ENCODE measurements at places on chromosomes 3 and 15. TPM values are rescaled to one million over a fixed set of nuclear protein-coding genes. Genes with fewer than 3 reads are reported as not detected.

Gene CIB2
- 19.4 TPM for polyA plus RNA-seq

GRCh38 chr3:193776626-193777358 lies 183.8 kb downstream of the OPA1 start:
- peaks cover 11% of the 10 kb centered on the region for H3K4me1 ChIP-seq
- H3K27ac ChIP-seq, result no peak overlapping the region
- H3K36me3 ChIP-seq, result no peaks in the 10 kb centered on the region
- no peak overlapping the region for H3K4me3 ChIP-seq
- H3K27me3 ChIP-seq, result no peaks in the 10 kb centered on the region
- DNase-seq, result no peak

- no peak for DNase-seq
- no peak overlapping the region for H3K4me3 ChIP-seq
- H3K27me3 ChIP-seq, result no peaks in the 10 kb centered on the region
- H3K27ac ChIP-seq, result no peak overlapping the region
Observed at GRCh38 chr3:190585805-190586630, 72.1 kb downstream of the IL1RAP start.

Gene FAM81A
- not detected for polyA plus RNA-seq

DNA sequence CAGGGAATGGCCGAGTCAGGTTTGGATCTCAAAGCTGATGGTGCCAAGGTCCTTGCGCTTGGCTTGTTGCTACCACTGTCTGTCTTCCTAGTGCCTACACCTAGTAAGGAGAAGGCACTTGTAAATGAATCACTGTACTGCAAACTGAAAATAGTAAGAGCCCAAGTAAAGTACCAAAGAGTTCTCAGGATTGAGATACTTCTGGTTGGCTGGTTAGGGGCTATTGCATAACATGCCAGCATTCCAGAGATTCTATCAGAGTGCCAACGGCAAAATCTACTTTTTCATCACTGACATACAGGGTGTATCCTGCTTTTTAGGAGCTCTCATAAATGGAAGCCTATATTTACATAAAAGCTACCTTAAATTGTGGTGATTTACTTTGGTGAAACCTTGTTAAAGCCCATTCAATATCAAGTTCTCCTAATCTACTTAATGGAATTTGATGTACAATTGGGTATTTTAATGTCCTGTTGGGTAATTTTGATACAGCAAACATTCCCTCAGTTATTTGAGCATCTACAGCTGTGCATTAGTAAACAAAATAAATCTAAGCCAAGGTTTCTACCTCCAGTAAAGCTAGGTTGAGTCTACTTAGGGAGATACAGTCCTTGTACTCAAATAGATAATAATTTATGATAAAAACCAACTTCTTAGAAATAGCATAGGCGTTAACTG lies 30.7 kb upstream of the CHD2 start:
- H3K4me1 ChIP-seq, result peaks cover 8% of the 10 kb centered on the region
- H3K27me3 ChIP-seq, result no peaks in the 10 kb centered on the region
- no peak overlapping the region for H3K27ac ChIP-seq
- no peaks in the 10 kb centered on the region for H3K36me3 ChIP-seq
- no peak overlapping the region for H3K4me3 ChIP-seq

Gene SLC22A14
- not detected for polyA plus RNA-seq

GRCh38 chr3:182462152-182462551 lies 331.2 kb upstream of the ATP11B start:
- H3K4me3 ChIP-seq, result no peak overlapping the region
- H3K36me3 ChIP-seq, result no peaks in the 10 kb centered on the region
- no peak overlapping the region for H3K27ac ChIP-seq

GRCh38 chr3:160159341-160159740 lies 65.9 kb upstream of the C3orf80 start:
- no peaks in the 10 kb centered on the region for H3K4me1 ChIP-seq
- H3K27me3 ChIP-seq, result no peaks in the 10 kb centered on the region
- no peak overlapping the region for H3K27ac ChIP-seq
- H3K36me3 ChIP-seq, result no peaks in the 10 kb centered on the region
- DNase-seq, result no peak

Gene SLC28A2
- polyA plus RNA-seq, result not detected

Gene B4GALT4
- polyA plus RNA-seq, result 11.7 TPM

DNA sequence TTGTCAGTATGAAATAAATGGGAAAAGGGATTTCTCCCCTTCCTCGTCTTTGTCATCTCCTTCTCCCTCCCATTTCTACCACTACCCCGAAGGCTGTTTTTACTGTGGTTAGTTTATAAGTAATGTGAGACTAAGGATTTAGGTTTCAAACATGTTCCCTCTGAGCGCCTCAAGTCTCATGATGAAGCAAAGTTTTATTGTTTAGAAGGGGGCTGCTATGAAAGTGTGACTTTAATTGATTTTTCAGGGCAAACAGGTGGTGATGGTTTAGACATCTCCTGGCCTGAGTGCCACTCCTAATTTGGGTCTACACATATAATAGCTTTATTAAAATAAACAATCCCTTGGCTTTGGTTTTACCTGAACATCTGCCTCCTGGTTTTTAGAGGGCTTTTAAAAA lies 185.5 kb downstream of the MCTP2 start:
- H3K36me3 ChIP-seq, result no peaks in the 10 kb centered on the region
- H3K27me3 ChIP-seq, result no peaks in the 10 kb centered on the region
- DNase-seq, result no peak
- H3K27ac ChIP-seq, result no peak overlapping the region
